ENCODE measurements at places on chromosomes 6 and 20.

- no peak for DNase-seq
Observed at GRCh38 chr6:6315660-6316059, 4.8 kb downstream of the F13A1 start.

DNA sequence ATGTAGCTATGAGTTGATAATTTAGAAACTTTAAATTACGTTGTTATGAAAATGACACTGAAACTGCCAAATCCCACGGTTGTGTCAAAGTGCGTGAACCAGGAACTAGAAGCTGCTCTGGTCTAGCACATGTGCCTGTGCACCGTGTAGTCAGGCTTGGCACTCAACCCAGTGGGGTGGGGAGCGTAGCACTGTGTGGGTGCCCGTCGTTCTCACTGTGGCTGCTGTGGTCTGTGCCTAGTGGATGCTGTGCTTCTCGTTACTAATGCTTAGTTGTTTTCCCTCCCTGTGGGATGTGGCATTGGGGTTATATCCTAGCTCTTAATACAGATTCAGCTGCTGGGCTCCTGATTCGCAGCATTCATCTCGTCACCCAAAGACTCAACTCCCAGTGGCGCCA is 46.2 kb upstream of the ADIG start:
- DNase-seq, result peak; percentile 0

DNA sequence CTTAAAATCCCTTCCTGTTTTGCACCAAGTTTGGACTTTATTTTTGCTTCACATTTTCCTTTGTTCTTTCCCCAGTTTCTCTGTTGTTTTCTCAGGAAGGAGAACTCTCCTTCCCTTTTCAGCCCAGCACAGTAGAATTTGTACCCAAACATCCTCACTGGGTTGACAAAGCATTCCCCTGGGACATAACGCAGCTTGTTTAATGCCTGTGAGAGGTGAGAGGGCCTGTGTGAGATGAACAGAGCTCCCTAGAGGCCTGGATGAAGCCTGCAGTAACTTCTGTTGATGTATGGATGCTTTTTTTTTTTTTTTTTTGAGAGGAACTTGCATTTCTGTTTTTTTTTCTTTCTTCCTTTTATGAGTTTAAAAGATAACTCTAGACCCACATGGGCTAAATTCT is 104.9 kb upstream of the SLC22A23 start:
- no peak for DNase-seq

- no peak for DNase-seq
Observed at GRCh38 chr6:33846226-33846625, 42.4 kb upstream of the MLN start.

GRCh38 chr6:62974452-62974851 is 236.8 kb upstream of the FKBP1C start:
- no peak for DNase-seq

DNA sequence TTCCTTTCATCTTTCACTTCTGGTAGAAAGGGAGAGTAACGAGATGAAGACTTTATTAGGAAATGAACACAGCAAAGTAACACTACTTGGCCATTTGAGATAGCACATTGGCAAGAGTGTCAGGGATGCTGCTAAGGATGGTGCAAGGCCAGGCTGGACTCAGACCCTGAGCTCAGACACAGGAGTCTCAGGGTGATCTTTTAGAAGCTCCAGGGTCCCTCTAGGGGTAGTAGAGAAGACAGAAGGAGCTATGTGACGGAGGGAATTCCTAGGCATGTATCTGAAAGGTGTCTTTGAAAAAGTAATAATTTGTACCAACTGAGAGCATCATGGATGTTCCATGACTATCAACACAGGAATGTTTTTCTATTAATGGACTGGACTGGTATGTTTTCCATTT is 436.5 kb downstream of the DHX35 start:
- no peak for DNase-seq

- peak; percentile 53 for DNase-seq
Observed at GRCh38 chr6:33425668-33426577, 6.1 kb downstream of the SYNGAP1 start.

DNA sequence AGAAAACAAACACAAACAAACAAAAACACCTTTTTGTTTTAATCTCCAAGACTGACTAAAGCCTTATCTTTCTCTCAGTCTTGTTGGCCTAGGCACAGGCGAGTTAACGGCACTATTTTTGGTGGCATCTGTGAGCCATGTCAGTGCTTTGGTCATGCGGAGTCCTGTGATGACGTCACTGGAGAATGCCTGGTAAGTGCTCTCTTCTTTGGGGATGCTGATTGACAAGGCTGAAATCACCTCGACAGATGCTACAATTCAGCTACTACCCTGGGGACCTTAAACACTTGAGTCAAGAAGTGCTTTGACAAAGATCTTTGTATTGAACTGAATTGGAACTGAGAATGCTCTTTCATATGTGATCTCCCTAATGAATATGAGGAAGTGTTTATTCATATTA is 384.1 kb downstream of the LAMA2 start:
- no peak for DNase-seq

DNA sequence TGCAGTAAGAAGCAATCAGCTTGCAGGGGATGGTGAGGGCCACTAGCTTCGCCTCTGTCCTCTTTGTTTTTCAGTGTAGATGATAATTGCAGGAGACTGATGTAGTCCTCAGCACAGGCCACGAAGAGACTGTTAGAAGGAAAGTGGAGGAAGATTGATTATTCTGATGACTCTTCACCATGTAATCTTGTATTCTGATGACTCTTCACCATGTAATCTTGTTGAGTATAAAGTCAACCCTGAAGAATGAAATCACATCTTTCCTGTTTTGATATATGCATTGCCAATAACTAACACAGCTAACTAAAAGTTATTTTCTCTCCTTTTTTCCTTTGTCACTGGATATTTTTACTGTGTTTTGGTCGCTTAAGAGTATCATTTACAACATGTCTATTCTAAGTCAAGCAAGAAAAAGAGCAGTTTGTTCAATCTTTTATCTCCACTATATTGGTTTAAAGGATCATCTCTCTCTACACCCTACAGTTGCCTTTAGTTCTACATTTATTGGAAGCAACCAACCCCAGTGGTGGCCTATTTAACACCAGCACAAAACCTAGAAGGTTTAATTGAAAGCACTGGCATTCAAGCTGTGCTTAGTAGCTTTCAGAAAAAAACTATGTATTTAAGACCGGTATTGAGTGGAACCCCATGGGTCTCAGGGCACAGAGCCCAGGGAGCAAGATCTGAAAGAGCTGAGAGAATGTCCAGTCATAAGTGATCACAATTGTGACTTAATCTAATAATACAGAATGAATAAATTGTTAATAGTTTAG is 107.2 kb upstream of the BTBD3 start:
- no peak for DNase-seq

- DNase-seq, result no peak
Observed at GRCh38 chr20:19275038-19275629, 62.7 kb downstream of the SLC24A3 start.

DNA sequence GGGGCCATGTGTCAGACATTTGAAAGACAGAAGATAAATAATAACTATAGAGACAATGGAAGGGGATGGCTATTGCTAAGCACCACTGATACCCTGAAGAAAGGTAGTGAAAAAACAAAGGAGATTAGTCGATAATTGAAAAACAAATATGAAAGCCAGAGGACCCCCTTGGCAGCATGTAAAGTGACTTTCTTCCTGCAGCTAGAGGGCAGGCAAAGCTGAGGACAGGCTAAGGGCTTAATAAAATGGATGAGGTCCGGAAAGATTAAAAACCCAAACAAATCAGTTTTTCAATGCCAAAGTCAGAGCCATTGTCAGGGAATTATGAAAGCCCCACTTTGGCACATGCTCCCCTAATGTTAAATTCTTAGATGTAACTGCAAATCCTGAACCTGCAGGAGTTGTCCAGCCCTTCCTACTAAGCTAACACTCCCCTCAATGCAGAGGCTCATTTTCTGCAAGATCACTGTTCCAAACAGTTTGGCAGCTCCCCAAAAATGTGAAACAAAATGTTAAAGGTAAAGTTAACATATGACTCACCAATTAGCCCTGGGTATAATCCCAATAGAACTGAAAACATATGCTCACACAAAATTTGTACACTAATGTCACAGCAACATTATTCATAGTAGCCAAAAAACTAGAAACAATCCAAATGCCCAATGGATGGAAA is 1177.9 kb downstream of the GRIK2 start:
- no peak for DNase-seq

DNA sequence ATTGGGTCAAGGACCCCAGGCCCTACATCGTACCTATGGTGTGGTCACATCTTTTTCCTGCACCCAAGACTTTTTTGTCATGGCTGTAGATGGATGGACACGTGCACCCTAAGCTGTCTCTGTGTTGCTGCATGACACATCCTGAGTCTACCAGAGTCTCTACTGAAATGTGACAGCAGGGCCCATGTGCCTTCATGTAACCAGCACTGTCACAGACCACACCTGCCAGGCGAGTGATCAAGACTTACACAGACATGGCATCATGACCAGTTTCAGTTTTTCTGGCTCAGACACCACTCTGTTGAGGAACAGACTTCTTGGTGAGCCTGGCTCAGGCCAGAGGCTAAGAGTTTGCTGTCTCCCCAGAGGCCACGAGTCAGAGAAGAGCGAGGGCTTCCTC is 7.6 kb downstream of the PRND start:
- DNase-seq, result no peak

- no peak for DNase-seq
Observed at GRCh38 chr6:169326067-169326799, 72.6 kb upstream of the THBS2 start.

- DNase-seq, result no peak
Observed at GRCh38 chr6:7542065-7542873, 798 bp downstream of the DSP start.

GRCh38 chr6:71375676-71376075 is 87.1 kb downstream of the OGFRL1 start:
- no peak for DNase-seq

DNA sequence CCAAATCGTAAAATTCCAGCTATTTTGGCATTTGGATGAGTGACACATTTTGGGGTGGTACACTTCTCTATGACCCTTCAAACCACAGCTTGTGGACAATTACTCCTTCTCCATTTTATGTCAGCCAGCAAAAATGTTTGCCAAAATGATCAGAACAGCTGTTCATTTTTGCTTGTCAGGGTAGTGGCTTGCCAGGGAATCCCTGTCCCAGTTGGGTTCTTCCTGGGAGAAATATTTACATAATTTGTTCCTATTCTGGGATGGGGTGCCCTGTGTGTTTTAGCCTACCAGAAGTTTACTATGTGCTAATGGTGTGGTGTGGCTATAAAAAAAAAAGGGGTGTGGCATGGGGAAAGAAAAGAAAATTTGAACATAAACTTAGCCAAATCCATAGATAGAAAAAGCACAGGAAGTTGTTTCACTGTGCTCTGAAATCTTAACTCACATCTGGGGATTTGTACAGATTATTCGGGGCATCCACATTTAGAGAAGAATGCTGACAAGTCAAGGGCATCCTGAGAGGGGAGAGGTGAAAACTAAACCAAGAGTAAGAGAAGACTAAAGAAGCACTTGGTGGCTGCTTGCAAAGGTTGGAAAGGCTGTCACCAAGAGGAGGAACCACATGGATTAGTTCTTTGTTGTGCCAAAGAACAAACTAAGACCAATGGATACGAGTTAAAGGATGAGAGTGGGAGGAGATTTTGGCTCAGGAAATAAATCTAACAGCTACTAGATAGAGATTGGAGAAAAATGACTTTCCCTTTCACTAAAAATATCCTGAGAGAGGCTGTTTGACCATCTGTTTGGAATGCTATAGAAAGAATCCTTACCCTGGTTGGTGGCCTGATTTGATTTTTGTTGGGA is 55.2 kb upstream of the RBM24 start:
- DNase-seq, result no peak

DNA sequence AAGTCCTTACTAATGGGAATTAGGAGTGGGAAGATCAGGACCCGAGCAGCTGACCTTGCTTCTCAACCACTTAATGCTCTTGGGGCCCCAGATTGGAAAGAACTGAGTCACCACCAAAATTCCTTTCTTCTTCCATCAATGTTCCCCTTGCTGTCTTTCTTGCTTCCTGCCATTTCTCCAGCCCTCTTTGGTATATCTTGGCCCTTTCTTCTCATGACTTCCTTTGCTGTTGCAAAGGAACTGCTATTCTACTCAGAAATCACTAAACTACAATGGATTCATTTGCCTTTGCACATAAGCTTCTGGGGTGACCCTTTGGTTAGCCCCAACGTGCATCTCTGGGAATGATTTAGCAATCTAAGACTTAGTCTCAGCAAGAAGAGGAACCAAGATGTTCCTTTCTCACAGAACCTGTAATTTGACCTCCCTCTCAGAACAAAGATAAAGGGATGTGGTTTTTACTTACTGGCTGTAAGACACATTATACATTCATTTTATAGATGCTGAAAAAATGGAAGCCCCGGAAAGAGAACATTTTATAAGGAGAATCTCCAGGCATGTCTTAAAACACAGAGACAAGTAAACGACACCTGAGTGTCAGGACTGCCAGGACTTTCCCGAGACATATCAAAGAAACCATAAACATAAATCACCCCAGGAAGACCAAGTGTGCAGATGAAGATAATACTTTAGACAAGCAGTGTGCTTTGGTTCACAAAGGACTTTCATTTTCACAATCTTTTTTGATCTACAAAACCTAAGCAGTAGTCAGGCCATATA is 99.0 kb upstream of the TNFAIP3 start:
- no peak for DNase-seq

GRCh38 chr6:135012764-135013163 is 41.9 kb downstream of the HBS1L start:
- DNase-seq, result no peak

DNA sequence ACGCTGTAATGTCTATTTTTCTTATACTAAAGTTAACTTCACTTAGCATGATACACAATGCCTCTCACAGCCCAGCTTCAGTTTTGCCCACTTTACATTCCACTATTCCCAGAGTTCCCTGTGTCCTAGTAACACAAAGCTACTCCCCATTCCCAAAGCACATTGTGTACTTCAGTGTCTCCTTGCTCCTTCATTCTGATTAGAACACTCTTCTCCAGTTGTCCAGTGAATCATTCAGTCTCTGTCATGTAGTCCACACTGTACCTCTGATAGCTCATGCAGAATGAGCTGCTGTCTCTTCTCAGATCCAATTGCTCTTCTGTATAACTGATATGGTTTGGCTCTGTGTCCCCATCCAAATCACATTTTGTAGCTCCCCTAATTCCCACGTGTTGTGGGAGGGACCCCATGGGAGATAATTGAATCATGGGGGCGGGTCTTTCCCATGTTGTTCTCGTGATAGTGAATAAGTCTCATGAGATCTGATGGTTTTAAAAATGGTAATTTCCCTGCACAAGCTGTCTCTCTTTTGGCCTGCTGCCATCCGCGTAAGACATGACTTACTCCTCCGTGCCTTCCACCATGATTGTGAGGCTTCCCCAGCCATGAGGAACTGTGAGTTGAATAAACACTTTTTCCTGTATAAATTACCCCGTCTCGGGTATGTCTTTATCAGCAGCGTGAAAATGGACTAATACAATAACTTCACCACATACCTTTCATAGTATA is 2.1 kb upstream of the TMX4 start:
- no peak for DNase-seq

DNA sequence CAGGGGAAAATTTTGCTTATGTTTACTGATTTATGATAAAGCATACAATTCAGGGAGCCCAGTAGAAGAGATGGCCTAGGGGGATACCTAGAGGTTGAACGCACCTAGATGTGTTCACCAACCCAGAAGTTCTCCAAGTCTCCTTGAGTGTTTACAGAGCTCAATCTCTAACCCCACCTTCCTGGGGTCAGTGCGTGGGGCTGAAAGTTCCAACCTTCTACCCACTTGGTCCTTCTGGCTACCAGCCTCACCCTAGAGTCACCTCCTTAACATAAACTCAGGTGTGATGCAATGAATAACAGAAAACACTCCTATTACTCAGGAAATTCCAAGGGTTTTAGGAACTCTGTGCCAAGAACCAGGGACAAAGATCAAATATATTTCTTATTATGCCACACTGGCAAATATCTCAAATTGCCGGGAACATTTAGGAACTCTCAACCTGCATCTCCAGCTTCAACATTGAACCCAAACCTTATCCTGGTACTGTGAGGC is 26.4 kb downstream of the AFG1L start:
- DNase-seq, result no peak

Measured in stimulated activated CD8-positive, alpha-beta memory T cell treated with anti-CD3 and anti-CD28 coated beads, Interleukin-15, amount 100 ng/mL, for 24 hours (primary cell).